ENCODE measurements at places on chromosomes 12 and 14. TPM values are rescaled to one million over a fixed set of nuclear protein-coding genes. Genes with fewer than 3 reads are reported as not detected.

SPX gene
- total RNA-seq: 0.95 TPM

PELI2 gene
- total RNA-seq: 5.8 TPM

C14orf39 gene
- not detected for total RNA-seq

GLIPR1L2 gene
- not detected for total RNA-seq

TPPP2 gene
- total RNA-seq: not detected

NELL2 gene
- 47.1 TPM for total RNA-seq

WBP11 gene
- 93.6 TPM for total RNA-seq

KRT73 gene
- 0.61 TPM for total RNA-seq

Data from T-helper 1 cell treated with Interleukin-12 subunit alpha and Interleukin-12 subunit beta and Interleukin-4 antibody, amounts not matched to agents 30 ng/mL and 1 ng/mL, for 36 hours (primary cell).